ENCODE measurements at places on chromosomes 16 and 17. TPM values are rescaled to one million over a fixed set of nuclear protein-coding genes. Genes with fewer than 3 reads are reported as not detected.

POLR2C gene
- total RNA-seq = 55.4 TPM

KRTAP17-1 gene
- not detected for total RNA-seq

- H3K4me1 ChIP-seq = no peaks in the 10 kb centered on the region
- H3K4me3 ChIP-seq = no peak overlapping the region
- H3K27ac ChIP-seq = no peak overlapping the region
- DNase-seq = no peak
Observed at GRCh38 chr16:67445913-67446907, 15.3 kb downstream of the HSD11B2 start.

- no peaks in the 10 kb centered on the region for H3K36me3 ChIP-seq
- peaks cover 7% of the 10 kb centered on the region for H3K4me1 ChIP-seq
- peak; percentile 68 for DNase-seq
- H3K27me3 ChIP-seq = no peaks in the 10 kb centered on the region
- peak overlapping the region; percentile 9 for H3K4me3 ChIP-seq
Observed at GRCh38 chr16:56317998-56318826, 107.1 kb downstream of the AMFR start.

- DNase-seq = no peak
- H3K4me3 ChIP-seq = no peak overlapping the region
- H3K27ac ChIP-seq = no peak overlapping the region
- H3K36me3 ChIP-seq = no peaks in the 10 kb centered on the region
Observed at GRCh38 chr16:58462089-58462488, 37.9 kb upstream of the NDRG4 start.

DNA sequence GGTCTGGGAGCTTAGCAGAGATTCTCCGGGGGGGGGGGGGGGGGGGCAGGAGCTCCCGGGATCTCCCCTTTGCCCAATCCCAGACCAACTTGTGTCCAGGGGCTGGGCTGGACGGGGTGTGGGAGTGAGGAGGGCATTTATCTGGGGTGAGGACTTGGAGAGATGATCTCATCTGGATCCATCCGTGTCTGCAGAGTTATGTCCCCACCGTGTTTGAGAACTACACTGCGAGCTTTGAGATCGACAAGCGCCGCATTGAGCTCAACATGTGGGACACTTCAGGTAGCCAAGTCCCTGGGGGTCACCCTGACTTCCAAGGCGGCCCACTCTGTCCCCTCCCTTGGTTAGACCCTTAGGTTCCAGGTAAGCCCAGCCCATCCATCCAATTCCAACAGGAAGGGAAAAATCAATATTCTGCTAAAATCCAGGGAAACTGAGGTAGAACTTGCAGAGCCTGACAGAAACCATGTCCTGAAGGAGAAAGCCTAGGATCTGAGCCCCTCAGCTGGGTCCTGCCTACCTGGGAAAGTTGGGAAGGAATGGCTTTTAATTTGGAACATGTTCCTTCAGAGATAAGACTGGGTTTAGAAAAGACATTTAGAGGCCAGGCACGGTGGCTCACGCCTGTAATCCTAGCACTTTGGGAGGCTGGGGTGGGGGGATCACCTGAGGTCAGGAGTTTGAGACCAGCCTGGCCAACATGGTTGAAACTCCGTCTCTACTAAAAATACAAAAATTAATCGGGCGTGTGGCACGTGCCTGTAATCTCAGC is 921 bp downstream of the RND2 start:
- peak; percentile 34 for DNase-seq
- no peaks in the 10 kb centered on the region for H3K36me3 ChIP-seq
- H3K4me1 ChIP-seq = peaks cover 32% of the 10 kb centered on the region
- H3K4me3 ChIP-seq = no peak overlapping the region
- no peak overlapping the region for H3K27ac ChIP-seq

All from natural killer cell (primary cell).